ENCODE measurements at places on chromosomes 4 and X.

- no peak overlapping the region for H3K27ac ChIP-seq
- peaks cover 36% of the 10 kb centered on the region for H3K36me3 ChIP-seq
- DNase-seq = no peak
- no peaks in the 10 kb centered on the region for H3K27me3 ChIP-seq
- H3K4me1 ChIP-seq = no peaks in the 10 kb centered on the region
These were observed 14.7 kb downstream of the NFXL1 start for GRCh38 chr4:47899639-47900038.

DNA sequence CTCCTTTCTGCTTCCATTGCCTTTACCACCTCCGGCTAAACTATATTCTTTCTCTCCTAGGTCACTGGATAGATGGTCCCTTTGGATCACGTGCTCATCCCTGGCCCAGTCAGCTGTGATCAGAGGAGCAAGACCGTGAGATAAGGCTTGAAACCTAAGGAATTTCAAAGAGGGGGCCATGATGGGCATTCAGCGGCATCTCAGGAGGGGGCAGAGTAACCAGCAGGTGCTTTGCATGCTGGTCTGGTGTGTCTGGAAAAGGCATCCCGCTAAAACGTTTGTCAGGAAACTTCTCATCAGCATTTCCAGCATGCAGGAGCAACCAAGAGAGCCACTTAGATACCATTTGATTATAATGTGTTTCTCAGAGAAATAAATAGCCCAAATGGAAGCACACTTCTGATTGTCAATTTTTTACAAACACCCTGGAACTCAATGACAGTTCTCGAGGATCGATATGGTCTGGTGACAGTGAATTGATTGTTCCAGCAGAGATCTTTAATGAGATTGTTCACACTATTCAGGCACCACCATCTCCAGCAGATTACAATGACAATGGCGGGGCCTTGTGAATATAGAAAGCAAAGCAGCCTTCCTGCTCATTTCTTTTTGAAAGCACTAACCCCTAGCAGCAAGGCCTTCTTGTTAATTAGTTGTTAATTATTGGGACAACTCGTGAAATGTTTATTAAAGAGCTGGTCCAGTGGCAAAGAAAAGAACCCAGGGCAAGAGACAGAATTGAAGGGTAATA is 327.1 kb downstream of the PTTG2 start:
- no peaks in the 10 kb centered on the region for H3K4me1 ChIP-seq
- no peaks in the 10 kb centered on the region for H3K27me3 ChIP-seq
- DNase-seq = no peak
- no peaks in the 10 kb centered on the region for H3K36me3 ChIP-seq
- H3K27ac ChIP-seq = no peak overlapping the region
- no peak overlapping the region for H3K4me3 ChIP-seq

DNA sequence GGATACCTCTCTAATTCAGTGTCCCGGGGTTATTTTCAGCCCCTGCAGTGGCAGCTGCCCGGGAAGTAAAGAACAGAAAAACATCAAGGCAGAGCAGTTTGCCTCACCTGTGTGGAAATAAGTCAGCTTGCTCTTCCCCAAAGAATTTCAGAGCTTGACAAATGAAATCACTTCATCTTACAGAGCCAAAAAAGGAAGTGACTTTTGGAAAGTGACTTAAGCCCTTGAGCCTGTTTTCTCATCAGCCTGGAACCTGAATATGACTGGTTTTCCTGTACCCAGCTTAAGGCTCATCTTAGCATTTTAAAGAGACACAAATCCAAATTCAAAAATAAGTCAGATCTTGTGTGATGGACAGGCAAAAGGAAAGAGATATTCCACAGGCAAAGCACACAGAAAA is 211.6 kb downstream of the RCHY1 start:
- H3K4me1 ChIP-seq = no peaks in the 10 kb centered on the region
- H3K36me3 ChIP-seq = no peaks in the 10 kb centered on the region
- no peak overlapping the region for H3K27ac ChIP-seq
- DNase-seq = no peak
- H3K27me3 ChIP-seq = no peaks in the 10 kb centered on the region
- H3K4me3 ChIP-seq = no peak overlapping the region

DNA sequence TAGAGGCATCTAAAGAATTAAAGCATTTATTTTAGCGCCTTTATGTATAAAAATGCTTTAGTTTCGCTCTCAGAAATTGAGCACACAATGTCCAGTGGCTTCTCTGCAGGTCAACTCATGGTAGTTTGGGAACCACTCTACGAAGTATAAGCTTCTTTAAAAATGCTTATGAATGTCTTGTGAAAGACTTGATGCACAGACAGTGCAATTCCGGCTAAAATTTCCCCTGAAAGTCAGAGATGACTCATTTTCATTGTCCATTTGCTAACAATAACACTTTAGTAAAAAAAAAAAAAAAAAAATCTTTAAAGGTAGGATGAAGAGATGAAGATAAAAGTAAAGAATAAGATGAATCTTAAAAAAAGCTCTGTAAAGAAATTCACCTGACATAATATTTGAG is 117.2 kb downstream of the PDHA2 start:
- H3K4me3 ChIP-seq = no peak overlapping the region
- H3K27ac ChIP-seq = no peak overlapping the region
- H3K4me1 ChIP-seq = no peaks in the 10 kb centered on the region

- H3K4me3 ChIP-seq = no peak overlapping the region
- no peaks in the 10 kb centered on the region for H3K4me1 ChIP-seq
- peaks cover 32% of the 10 kb centered on the region for H3K27me3 ChIP-seq
- DNase-seq = no peak
- H3K27ac ChIP-seq = no peak overlapping the region
These were observed 10.9 kb downstream of the VSIG4 start for GRCh38 chrX:66028936-66029335.

DNA sequence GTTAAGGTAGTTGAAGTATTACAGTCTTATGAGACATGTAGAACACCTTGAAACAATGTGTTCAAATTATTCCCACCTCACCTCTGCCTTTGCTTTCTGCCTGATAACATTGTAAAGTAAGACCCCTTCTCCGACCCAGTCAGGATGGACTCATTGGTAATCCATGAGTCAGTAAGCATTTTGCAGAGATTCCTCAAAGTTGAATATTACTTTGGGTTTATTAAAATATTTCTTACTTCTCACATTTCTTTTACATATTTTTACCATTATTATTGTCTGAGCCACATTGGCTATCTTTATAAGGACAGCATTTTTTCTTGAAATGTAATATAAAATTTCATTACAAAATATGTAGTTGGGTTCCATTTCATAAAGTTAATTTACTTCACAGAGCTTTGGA is 201.6 kb downstream of the BMPR1B start:
- no peaks in the 10 kb centered on the region for H3K4me1 ChIP-seq
- H3K4me3 ChIP-seq = no peak overlapping the region
- no peak overlapping the region for H3K27ac ChIP-seq
- H3K36me3 ChIP-seq = no peaks in the 10 kb centered on the region
